ELF-1 (cell line): ENCODE measurements at places on chromosomes 16 and 17.

DNA sequence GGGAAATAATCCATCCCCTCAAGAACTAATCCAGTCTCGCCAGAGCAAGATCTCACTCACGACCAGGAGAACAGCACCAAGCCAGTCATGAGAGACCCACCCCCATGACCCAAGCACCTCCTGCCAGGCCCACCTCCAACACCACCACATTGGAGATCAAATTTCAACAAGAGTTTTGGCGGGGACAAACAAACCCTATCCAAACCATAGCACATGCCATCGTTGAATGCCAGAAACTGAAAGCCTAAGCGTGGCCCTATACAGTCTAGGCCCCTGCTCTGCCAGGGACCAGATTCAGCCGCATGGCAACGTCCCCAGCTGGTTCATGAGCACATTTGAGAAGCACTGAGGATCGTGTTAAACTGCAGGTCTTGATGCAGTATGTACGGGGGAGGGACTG lies 57.3 kb downstream of the AXIN2 start:
- no peak for DNase-seq

DNA sequence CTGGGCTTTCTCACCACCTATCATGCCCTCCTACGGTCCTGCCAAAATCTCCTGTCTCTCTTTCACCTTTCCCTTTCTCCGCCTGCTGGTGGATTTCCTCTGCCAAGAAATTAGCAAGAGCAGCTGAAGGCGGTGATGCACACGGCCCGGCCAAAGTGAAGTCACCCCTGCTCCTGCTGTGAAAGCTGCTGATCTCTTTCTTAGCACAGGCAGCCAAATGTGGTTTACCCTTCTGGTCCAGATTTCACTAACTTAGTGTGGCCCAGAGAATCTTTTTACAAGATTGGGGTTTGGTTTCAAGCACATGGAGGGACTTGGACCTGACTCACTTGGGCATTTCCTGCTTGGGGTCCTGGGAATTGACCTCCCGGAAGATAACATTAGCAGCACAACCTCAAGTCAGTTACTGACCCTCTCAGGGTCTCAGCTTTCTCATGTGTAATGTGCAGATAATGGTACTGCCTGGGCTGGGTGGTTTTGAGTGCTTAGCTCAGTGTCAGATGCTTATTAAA lies 155.7 kb downstream of the SOCS1 start:
- DNase-seq: peak; percentile 79

- no peak for DNase-seq
These were observed 488.5 kb upstream of the SOX9 start for GRCh38 chr17:71632328-71632727.

- peak; percentile 40 for DNase-seq
These were observed 20.0 kb upstream of the CACNG4 start for GRCh38 chr17:66944351-66945146.
